ENCODE measurements at places on chromosomes 2 and 18. TPM values are rescaled to one million over a fixed set of nuclear protein-coding genes. Genes with fewer than 3 reads are reported as not detected.

The MTHFD2 gene
- 186 TPM for total RNA-seq

The VSNL1 gene
- total RNA-seq, result 9.9 TPM

The SLC4A5 gene
- 0.50 TPM for total RNA-seq

The UGT1A6 gene
- total RNA-seq, result not detected

The ANKRD30B gene
- not detected for total RNA-seq

The STPG4 gene
- 0.13 TPM for total RNA-seq

The ALK gene
- not detected for total RNA-seq

The TNFAIP6 gene
- total RNA-seq, result 0.81 TPM

The TXNDC2 gene
- total RNA-seq, result 0.28 TPM

The NXPH2 gene
- total RNA-seq, result 1.3 TPM

The UBXN4 gene
- 65.4 TPM for total RNA-seq

The IL37 gene
- total RNA-seq, result 0.55 TPM

The NFATC1 gene
- 5.5 TPM for total RNA-seq

The UNC80 gene
- 0.52 TPM for total RNA-seq

The EMILIN1 gene
- 1.2 TPM for total RNA-seq

The ATP6V1C2 gene
- total RNA-seq, result 1.2 TPM

The TEX44 gene
- total RNA-seq, result not detected

GRCh38 chr2:2466534-2466933 is 135.5 kb upstream of the MYT1L start:
- no peak overlapping the region for H3K27ac ChIP-seq
- DNase-seq, result no peak

- DNase-seq, result no peak
- no peaks in the 10 kb centered on the region for H3K36me3 ChIP-seq
- H3K4me3 ChIP-seq, result no peak overlapping the region
- no peak overlapping the region for H3K27ac ChIP-seq
Measured at GRCh38 chr2:43408407-43409160, 182.2 kb upstream of the ZFP36L2 start.

- no peak overlapping the region for H3K27ac ChIP-seq
- H3K36me3 ChIP-seq, result no peaks in the 10 kb centered on the region
- H3K4me1 ChIP-seq, result no peaks in the 10 kb centered on the region
- H3K27me3 ChIP-seq, result no peaks in the 10 kb centered on the region
- no peak for DNase-seq
- no peak overlapping the region for H3K4me3 ChIP-seq
Measured at GRCh38 chr18:60485201-60485600, 112.6 kb upstream of the MC4R start.

- H3K4me1 ChIP-seq, result no peaks in the 10 kb centered on the region
- no peaks in the 10 kb centered on the region for H3K36me3 ChIP-seq
- no peak overlapping the region for H3K4me3 ChIP-seq
- DNase-seq, result no peak
- no peaks in the 10 kb centered on the region for H3K27me3 ChIP-seq
- H3K27ac ChIP-seq, result no peak overlapping the region
Measured at GRCh38 chr2:29749843-29750242, 171.5 kb downstream of the ALK start.

- no peaks in the 10 kb centered on the region for H3K27me3 ChIP-seq
- no peak overlapping the region for H3K4me3 ChIP-seq
- no peak overlapping the region for H3K27ac ChIP-seq
- H3K36me3 ChIP-seq, result no peaks in the 10 kb centered on the region
Measured at GRCh38 chr2:170462433-170463205, 252.5 kb upstream of the SP5 start.

- H3K27ac ChIP-seq, result no peak overlapping the region
- H3K4me3 ChIP-seq, result no peak overlapping the region
- H3K36me3 ChIP-seq, result peaks cover 16% of the 10 kb centered on the region
- H3K27me3 ChIP-seq, result no peaks in the 10 kb centered on the region
- H3K4me1 ChIP-seq, result no peaks in the 10 kb centered on the region
Measured at GRCh38 chr18:73244401-73244800, 376.6 kb upstream of the NETO1 start.

DNA sequence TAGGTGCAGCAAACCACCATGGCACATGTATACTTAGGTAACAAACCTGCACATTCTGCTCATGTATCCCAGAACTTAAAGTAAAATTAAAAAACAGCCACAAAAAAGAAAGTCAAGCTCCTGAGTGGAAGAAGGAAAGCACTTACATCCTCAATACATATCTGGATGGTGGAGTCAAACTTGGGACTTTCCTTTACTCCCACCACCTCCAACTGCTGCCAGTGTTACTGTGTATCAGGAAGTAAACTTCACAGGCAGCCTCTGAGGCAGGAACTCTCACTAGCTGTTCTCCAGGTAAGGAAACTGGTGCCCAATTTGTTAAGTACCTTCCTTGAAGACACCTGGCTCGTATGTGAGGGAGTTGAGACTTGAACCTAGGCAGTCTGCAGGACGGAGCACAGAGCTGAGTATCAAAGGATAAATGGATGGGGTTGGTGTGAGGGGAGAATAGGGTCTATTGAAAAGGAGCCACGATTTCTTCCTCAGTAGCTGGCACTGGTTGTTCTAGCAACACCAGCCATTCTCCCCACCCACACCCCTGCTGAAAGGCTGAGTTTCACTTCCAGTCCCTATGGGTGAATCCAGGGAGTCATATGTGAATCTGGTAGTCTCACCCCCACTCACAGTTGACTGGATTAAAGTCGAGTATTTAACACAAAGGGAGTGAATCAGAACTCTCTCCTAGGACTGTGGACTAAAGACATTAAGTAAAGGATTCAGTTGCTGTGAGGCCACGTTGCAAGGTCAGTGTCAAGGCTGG is 50.0 kb upstream of the GPR39 start:
- DNase-seq, result no peak
- H3K4me1 ChIP-seq, result peaks cover 3% of the 10 kb centered on the region
- H3K27me3 ChIP-seq, result no peaks in the 10 kb centered on the region

GRCh38 chr2:160431441-160431840 is 62.2 kb downstream of the RBMS1 start:
- peaks cover 22% of the 10 kb centered on the region for H3K36me3 ChIP-seq
- H3K4me3 ChIP-seq, result no peak overlapping the region
- no peak overlapping the region for H3K27ac ChIP-seq

- no peak overlapping the region for H3K27ac ChIP-seq
- no peaks in the 10 kb centered on the region for H3K36me3 ChIP-seq
- no peaks in the 10 kb centered on the region for H3K27me3 ChIP-seq
- no peak for DNase-seq
- H3K4me1 ChIP-seq, result no peaks in the 10 kb centered on the region
- no peak overlapping the region for H3K4me3 ChIP-seq
Measured at GRCh38 chr2:32812316-32812715, 134.4 kb upstream of the LTBP1 start.

DNA sequence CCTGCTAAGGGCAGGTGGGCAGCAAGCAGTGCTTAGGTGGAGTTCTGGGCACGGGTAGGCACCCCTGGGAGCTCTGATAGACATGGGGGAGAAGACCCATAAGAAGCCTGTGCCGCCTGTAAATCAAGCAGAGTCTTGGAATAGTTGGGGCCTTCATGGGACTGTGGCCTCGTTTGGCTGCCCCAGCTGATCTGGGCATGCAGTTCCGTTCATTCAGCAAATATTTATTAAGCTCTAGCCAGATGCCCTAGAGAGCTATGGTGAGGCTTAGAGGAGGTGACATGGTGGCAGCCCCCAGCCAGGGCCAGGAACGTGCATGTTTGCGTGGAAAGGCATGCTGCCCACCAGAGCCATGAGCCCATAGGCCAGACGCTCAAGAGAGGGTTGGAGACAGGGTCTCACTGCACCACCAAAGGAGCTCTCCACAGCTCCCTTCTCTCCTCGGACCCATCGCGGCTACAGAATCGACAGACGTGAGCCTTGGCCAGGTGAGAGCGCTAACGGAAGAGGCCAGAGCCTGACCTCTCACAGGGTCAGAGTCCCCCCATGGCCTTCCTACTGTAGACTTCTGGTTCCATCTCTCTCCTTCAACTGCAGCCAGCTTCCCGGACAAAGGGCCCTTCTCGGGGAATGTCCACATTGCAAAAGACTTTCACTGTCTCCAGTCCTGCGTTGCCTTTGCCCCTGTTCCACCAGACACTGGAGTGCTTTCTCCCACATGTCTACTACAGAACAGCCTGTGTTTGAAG is 135.7 kb downstream of the INHBB start:
- no peaks in the 10 kb centered on the region for H3K36me3 ChIP-seq
- H3K27ac ChIP-seq, result no peak overlapping the region
- DNase-seq, result no peak
- no peaks in the 10 kb centered on the region for H3K4me1 ChIP-seq

DNA sequence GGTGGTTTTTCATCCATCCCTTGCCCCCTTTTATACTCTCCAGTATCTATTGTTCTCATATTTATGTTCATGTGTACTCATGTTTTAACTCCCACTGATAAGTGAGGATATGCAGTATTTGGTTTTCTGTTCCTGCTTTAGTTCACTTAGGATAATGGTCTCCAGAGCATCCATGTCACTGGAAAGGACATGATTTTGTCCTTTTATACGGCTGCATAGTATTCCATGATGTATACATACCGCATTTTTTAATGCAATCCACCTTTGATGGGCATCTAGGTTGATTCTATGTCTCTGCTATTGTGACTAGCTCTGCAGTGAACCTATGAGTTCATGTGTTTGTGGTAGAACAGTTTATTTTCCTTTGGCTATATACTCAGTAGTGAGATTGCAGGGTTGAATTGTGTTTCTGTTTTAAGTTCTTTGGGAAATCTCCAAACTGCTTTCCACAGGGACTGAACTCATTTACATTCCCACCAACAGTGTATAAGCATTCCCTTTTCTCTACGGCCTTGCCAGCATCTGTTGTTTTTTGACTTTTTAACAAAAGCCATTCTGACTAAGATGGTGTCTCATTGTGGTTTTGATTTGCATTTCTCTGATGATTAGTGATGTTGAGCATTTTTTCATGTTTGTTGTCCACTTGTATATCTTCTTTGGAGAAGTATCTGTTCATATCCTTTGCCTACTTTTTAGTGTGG is 420.2 kb downstream of the THSD7B start:
- H3K4me1 ChIP-seq, result no peaks in the 10 kb centered on the region
- no peak for DNase-seq
- no peaks in the 10 kb centered on the region for H3K27me3 ChIP-seq
- peaks cover 8% of the 10 kb centered on the region for H3K36me3 ChIP-seq

- H3K4me1 ChIP-seq, result no peaks in the 10 kb centered on the region
- H3K36me3 ChIP-seq, result peaks cover 12% of the 10 kb centered on the region
- no peaks in the 10 kb centered on the region for H3K27me3 ChIP-seq
- H3K27ac ChIP-seq, result no peak overlapping the region
- H3K4me3 ChIP-seq, result no peak overlapping the region
Measured at GRCh38 chr18:48566589-48566988, 27.8 kb downstream of the CTIF start.

DNA sequence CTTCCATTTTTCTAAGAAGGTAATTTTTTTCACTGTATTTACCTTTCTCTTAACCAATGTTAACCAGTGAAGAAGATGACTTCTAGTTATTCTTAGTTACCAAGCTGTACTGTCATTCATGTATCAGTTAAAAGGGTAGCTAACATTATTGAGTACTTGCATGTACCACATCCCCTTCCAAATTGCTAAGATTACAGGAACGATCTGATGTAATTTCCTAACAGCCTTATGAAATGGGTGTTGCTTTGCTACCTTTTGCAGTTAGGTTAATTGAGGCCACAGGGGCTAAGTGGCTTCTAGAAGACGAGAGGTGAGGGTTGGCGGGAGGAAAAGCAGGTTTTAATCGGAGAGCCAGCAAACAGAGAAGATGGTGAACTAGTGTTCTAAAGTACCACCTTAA is 1.8 kb upstream of the SULT6B1 start:
- no peak for DNase-seq
- no peaks in the 10 kb centered on the region for H3K27me3 ChIP-seq
- H3K4me1 ChIP-seq, result peaks cover 12% of the 10 kb centered on the region
- H3K36me3 ChIP-seq, result no peaks in the 10 kb centered on the region

DNA sequence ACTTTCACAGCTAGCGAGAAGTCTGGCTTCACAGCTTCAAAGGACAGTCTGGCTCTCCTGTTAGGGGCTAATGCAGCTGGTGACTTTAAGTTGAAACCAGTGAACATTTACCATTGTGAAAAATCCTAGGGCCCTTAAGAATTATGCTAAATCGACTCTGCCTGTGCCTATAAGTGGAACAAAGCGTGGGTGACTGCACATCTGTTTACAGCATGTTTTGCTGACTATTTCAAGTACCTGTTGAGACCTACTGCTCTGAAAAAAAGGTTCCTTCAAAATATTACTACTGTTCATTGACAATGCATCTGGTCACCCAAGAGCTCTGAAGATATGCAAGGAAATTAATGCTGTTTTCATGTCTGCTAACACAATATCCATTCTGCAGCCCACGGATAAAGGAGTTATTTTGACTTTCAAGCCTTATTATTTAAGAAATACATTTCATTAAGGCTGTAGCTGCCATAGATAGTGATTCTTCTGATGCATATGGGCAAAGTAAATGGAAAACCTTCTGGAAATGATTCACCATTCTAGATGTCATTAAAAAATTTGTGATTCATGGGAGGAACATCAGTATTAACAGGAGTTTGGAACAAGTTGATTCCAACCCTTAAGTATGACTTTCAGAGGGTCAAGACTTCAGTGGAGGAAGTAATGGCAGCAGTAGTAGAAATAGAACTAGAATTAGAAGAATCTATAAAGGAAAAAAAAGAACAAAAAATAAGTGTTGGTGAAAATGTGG is 48.9 kb downstream of the POLR1A start:
- H3K4me1 ChIP-seq, result no peaks in the 10 kb centered on the region
- H3K27ac ChIP-seq, result no peak overlapping the region

GRCh38 chr2:149692961-149693396 is 105.4 kb upstream of the MMADHC start:
- DNase-seq, result no peak
- H3K27me3 ChIP-seq, result no peaks in the 10 kb centered on the region
- no peaks in the 10 kb centered on the region for H3K4me1 ChIP-seq

GRCh38 chr2:138893746-138894145 is 113.6 kb upstream of the NXPH2 start:
- H3K4me1 ChIP-seq, result no peaks in the 10 kb centered on the region
- no peak for DNase-seq
- H3K27ac ChIP-seq, result no peak overlapping the region

DNA sequence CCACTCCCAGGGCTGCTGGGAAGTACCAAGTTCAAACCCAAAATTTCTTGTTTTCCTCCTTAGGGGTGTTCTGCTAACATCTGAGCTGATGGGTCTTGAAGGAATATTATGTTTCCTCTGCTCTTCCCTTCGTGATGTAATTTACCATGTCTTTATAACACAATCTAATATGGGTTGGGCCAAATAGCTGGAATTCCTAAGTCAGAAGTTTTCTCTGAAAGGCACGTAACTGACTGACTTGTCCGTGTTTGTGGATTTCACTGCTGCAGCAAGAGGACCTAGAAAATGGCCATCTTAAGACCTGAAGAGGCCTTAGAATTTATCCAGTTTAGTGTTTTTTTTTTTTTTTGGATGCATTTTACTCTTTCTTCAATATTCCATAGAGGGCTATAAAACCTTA is 256.7 kb downstream of the DCDC2C start:
- H3K27me3 ChIP-seq, result no peaks in the 10 kb centered on the region
- H3K4me3 ChIP-seq, result no peak overlapping the region
- H3K27ac ChIP-seq, result no peak overlapping the region
- peaks cover 4% of the 10 kb centered on the region for H3K36me3 ChIP-seq
- no peak for DNase-seq

- H3K36me3 ChIP-seq, result peaks cover 77% of the 10 kb centered on the region
- H3K4me3 ChIP-seq, result no peak overlapping the region
- no peak overlapping the region for H3K27ac ChIP-seq
- H3K4me1 ChIP-seq, result no peaks in the 10 kb centered on the region
- H3K27me3 ChIP-seq, result no peaks in the 10 kb centered on the region
- no peak for DNase-seq
Measured at GRCh38 chr18:31878358-31878757, 64.6 kb downstream of the TRAPPC8 start.

- no peaks in the 10 kb centered on the region for H3K27me3 ChIP-seq
- no peak overlapping the region for H3K4me3 ChIP-seq
- no peak for DNase-seq
Measured at GRCh38 chr2:117523267-117523666, 291.2 kb upstream of the DDX18 start.
